ENCODE measurements at places on chromosomes 7 and 10.

DNA sequence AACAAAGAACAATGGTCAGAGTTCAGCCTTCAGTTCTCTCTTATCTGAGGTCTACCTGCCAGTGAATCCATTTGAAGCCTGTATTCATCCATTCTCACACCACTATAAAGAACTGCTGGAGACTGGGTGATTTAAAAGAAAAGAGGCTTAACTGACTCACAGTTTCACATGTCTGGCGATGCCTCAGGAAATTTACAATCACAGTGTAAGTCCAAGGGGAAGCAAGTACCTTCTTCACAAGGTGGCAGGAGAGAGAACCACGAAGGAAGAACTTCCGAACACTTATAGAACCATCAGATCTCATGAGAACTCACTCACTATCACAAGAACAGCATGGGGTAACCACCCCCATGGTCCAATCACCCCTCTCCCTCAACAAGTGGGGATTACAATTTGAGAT is 33.0 kb upstream of the SLC25A13 start:
- DNase-seq = no peak

DNA sequence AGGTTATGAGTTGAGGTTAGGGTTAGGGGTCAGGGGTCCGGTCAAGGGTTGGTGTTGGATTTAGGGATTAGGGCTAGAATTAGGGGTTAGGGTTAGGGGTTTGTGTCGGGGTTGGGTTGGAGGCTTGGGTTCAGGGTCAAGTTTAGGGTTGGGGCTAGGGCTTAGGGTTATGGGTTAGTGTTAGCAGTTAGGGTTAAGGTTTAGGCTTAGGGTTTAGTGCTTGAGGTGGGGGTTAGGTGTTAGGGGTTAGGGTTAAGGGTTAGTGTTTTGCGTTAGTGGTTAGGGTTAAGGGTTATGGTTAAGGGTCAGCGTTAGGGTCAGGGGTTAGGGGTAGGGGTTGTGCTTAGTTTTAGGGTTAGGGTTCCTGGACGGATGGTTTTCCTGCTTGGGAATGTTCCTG is 1.7 kb upstream of the SYCE1 start:
- DNase-seq = no peak

DNA sequence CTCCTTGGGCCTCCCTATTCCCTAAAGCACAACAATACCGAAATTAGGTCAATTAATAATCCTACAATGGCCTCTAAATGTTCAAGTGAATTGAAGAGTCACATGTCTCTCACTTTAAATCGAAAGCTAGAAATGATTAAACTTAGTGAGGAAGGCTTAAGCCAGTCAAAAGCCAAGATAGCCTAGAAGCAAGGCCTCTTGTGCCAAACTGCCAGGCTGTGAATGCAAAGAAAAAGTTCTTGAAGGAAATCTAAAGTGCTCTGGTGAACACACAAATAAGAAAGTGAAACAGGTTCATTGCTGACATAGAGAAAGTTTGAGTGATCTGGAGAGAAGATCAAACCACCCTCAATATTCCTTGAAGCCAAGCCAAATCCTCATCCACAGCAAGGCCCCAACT is 57.2 kb downstream of the SLC29A4 start:
- DNase-seq = no peak

DNA sequence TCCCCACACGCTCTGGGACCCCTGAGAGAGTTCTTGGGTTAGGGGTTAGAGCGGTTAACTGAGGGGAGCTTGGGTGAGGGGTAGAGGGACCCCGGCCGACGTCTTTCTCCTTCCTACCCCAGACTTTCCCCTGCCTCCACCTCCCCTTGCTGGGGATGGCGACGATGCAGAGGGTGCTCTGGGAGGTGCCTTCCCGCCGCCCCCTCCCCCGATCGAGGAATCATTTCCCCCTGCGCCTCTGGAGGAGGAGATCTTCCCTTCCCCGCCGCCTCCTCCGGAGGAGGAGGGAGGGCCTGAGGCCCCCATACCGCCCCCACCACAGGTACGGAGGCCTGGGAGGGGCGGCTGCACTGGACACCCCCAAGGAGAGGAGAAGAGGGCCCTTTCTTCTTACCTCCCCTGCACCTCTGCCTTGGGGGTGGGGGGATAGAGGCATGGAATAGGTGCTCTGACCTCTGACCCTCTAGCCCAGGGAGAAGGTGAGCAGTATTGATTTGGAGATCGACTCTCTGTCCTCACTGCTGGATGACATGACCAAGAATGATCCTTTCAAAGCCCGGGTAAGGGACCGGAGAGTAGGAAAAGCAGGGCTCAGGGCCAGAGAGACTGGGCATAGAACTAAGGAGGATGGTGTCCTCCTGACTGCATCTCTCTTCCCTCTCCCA is 1.1 kb downstream of the ZYX start:
- no peak for DNase-seq

- DNase-seq = no peak
These were observed 11.0 kb downstream of the MAPK8 start for GRCh38 chr10:48317321-48317990.

- no peak for DNase-seq
These were observed 135.2 kb upstream of the DLX6 start for GRCh38 chr7:96870185-96870584.

DNA sequence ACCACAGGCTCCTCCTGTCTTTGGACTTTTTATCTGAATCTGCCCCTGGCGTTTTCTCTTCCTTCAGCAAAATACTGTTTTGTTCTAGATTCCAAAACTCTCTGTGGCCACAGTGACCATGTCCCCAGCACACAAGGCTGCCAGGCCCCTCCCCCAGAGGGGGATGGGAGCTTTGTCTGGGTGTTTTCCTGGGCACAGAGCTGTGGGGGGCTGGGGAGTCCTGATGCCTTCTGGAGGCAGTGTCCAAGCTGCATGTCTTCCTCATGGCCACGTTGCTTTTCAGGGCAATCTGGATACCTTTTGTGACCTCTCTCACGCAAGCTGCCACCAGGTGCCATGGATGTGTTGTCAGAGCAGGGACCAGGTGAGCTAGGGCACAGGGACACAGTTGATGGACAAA is 26.2 kb downstream of the ANTXRL start:
- DNase-seq = no peak

- DNase-seq = no peak
These were observed 68.9 kb upstream of the FOXK1 start for GRCh38 chr7:4612939-4613841.

GRCh38 chr7:138431517-138431916 is 28.5 kb upstream of the TRIM24 start:
- no peak for DNase-seq

- no peak for DNase-seq
These were observed 393.3 kb upstream of the AUTS2 start for GRCh38 chr7:69204943-69205342.

Measured in non-pigmented ciliary epithelial cell (primary cell).